ENCODE measurements at places on chromosomes 2 and 18. TPM values are rescaled to one million over a fixed set of nuclear protein-coding genes. Genes with fewer than 3 reads are reported as not detected.

DNA sequence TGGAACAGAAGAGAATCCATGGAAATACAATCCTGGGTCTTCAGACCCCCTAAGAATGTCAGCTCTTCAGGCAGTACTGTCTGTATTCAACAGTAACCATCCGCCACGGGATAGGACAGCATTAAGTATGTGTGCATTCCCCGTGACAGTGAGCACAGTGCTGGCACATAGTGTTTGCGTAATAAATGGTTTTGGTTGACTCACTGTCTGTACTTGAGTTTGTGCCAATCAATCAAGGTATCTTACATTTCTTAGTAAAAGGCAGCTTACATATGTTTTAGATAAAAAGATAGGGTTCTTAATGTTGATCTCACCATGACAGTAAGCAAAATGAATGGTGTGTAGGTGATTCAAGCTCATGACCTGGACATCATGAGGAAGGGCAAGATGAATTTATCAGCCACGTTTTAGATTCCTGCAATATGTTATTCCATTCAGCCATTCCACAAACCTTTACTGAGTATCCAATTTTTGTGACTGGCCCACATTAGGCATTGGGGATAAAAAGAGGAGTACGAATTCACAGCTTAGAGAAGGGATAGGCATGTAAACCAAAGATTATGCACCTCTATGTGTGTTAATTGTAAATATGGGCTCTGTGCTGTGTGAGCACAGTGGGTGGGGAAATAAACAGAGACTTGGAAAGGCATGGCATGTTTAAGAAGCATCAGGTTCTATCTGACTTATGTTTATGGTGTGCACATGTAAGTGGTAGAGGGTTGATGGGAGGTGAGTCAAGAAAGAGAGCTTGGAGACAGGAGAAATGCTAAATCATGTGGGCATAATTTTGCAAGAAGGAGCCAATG lies 258.8 kb downstream of the SLC8A1 start:
- DNase-seq, result no peak

DNA sequence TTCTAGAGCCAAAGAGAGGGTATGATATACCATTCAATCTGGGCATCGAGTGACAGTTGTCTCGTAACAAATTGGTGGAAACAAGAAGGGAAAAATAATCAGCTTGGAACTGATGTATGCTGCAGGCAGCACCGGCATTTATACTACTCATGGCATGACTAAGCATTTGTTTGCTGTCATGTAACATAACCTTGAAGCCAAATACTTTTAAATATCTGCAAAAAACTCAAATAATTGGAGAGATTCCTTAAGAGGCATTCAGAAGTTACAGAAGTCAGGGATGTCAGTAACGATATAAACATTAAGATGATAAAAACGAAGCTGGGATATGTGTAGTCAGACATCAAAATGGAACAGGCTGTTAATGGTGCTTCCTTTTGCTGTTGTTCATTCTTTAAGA lies 157.3 kb upstream of the MMADHC start:
- no peak for DNase-seq

- DNase-seq, result no peak
Observed at GRCh38 chr2:128279009-128279408, 39.7 kb downstream of the HS6ST1 start.

TLX2 gene
- total RNA-seq, result 0.19 TPM

GRCh38 chr2:192381082-192381481 lies 186.3 kb upstream of the TMEFF2 start:
- no peak for DNase-seq

KIF5C gene
- 26.8 TPM for total RNA-seq

GRCh38 chr2:232674491-232674890 lies 22.6 kb upstream of the GIGYF2 start:
- no peak for DNase-seq

GRCh38 chr2:235148201-235149170 lies 196.7 kb downstream of the SH3BP4 start:
- DNase-seq, result no peak

IL36RN gene
- total RNA-seq, result not detected

- no peak for DNase-seq
Observed at GRCh38 chr2:53312181-53312580, 455.4 kb upstream of the CHAC2 start.

APCDD1 gene
- total RNA-seq, result not detected

DNA sequence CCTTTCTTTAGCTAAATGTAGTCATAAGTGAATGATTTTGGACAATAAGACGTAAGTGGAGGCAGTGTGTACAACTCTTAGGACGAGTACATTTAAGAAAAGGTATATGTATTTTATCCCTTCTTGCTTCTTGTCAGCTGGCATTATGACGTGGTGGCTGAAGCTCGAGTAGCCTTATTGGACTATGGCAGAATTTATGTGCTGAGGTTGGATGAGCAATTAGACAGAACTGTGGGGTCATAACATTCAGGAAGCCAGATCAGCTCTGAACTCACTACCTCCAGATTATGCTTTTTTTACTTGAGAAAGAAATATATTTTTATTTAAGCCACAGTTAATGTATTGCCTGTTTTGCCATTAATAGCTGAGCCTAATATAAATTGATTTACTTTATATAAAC lies 661.5 kb downstream of the ERBB4 start:
- no peak for DNase-seq

DNA sequence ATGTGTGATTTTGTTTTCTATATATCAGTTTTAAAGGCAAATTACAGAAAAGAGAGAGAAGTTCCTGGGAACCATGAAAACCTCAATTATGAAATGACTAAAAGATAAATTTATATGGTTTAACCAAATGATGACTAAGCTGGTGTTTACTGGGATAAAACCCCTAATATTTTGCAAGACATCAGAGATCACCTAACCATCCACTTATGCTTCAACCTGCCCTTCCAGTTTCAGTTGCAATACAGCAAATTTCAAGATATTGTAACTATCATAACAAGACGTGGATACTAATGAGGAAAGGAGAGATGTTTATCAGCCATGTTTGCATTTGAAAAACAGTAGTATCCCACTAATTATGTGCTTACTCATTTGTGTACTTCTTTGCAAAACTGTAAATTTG lies 108.2 kb downstream of the GAREM1 start:
- DNase-seq, result no peak

PSTPIP2 gene
- 2.9 TPM for total RNA-seq

DNA sequence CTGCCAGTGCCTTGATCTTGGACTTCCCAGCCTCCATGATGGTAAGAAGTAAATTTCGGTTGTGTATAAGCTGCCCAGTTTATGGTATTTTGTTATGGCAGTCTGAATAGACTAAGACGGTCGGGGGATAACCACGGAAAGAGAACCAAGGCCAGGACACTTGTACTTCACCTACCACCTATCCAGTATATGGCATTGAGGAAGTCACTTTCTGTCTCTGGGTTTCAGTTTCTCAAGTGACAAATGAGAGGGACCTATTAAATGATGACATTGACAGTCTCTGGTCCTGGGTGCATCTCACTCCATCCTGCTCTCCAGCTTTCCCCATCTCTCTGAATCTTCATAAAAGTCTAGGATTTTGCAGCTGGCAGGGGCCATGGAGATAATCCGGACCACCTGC lies 183.8 kb upstream of the MSH6 start:
- no peak for DNase-seq

RGPD3 gene
- total RNA-seq, result not detected

DNA sequence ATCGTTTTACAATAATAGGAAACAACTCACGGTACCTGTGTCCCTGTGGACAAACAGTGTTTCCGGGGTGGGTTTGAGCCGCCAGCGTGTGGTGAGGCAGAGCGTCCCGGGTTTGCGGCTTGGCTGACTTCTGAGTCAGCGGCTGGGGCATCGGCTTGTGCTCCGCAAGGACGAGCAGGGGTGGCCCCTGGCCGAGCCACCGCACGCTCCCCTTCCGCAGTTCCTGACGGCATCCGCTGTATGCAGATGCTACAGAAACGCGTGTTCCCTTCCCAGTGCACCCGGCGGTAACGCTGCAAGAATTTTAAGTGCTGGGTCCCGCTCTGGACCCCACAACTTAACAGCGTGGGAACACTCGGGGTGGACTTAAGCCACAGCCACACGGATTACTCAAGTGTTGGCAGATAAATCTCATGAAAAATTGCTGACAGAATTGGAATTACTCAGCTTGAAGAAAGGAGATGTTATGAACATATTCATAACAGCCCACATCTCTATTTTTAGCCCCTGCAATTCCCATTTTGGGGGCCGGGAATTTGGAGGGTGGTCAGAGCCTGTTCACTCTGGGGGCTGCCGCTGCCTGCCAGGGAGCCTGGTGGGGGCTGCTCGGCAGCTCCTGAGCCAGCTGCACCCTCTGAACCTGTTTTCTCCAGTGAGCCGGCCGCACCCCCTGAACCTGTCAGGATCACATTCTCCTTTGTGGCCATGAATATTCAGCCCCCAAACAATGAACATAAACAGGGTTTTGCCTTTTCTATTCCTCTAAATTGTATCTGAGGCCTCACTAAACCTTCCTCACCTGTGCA lies 12.6 kb upstream of the KCNG2 start:
- no peak for DNase-seq

REG3A gene
- not detected for total RNA-seq

- DNase-seq, result no peak
Observed at GRCh38 chr2:145199827-145200706, 680.1 kb upstream of the ZEB2 start.

- no peak for DNase-seq
Observed at GRCh38 chr2:204948024-204948763, 402.9 kb downstream of the PARD3B start.

GRCh38 chr18:45690975-45691815 lies 32.8 kb upstream of the SLC14A1 start:
- DNase-seq, result no peak

- DNase-seq, result no peak
Observed at GRCh38 chr18:2970772-2971659, 41.9 kb downstream of the LPIN2 start.

GRCh38 chr18:79677221-79677620 lies 2.4 kb upstream of the CTDP1 start:
- DNase-seq, result no peak

- DNase-seq, result no peak
Observed at GRCh38 chr2:235922839-235923238, 245.3 kb downstream of the GBX2 start.

GRCh38 chr2:177036747-177037146 lies 175.8 kb upstream of the HNRNPA3 start:
- DNase-seq, result no peak

- DNase-seq, result no peak
Observed at GRCh38 chr2:128290356-128290755, 28.3 kb downstream of the HS6ST1 start.

GAREM1 gene
- not detected for total RNA-seq

FER1L5 gene
- not detected for total RNA-seq

GRCh38 chr2:160303527-160303926 lies 103.5 kb upstream of the ITGB6 start:
- DNase-seq, result no peak

- DNase-seq, result no peak
Observed at GRCh38 chr18:59876310-59876626, 23.5 kb upstream of the PMAIP1 start.

- DNase-seq, result no peak
Observed at GRCh38 chr2:32423536-32423935, 66.7 kb downstream of the BIRC6 start.

GRCh38 chr2:85436836-85437487 lies 18.4 kb downstream of the SH2D6 start:
- no peak for DNase-seq

DNA sequence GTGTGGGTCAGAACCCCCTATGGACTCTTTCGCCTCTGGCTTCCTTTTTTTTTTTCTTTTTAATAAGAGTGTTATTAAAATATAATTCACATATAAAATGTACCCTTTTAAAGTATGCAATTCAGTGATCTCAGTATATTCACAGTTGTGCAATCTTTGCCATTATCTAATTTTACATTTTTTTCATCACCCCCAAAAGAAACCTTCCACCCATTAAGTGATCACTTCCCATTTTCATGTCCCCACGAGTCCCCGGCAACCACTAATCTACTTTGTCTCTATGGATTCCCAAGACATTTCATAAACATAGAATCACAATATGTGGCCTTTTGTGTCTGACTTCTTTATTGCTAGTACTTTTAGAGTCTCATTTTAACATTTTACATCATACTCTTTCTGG lies 38.7 kb upstream of the ANXA4 start:
- DNase-seq, result no peak

DNA sequence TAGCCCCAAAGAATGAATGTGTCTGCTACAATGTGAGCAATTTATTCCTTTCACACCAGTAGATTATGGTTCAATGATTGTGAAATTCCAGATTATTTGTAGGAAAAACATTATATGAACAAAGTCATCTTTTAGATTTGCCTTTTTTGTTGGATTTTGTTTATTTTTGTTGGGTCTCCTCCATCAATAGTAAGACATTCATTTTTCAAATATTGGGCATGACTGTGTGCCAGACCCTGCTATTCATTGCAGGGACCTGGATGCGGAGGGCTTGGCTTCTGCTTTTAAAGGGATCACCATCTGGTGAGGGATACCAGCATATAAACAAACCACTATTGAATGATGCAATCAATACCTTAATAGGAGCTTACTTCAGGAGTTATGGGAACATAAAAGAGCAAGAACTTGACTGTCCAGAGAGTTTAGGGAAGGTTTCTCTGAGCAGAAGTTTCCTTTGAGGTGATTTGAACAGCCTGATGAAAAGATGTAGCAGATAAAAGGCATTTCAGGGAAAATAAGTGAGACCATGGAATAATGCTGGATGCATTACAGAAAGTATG lies 486.7 kb downstream of the EPHA4 start:
- no peak for DNase-seq

GRCh38 chr2:83368916-83369315 lies 1090.2 kb downstream of the SUCLG1 start:
- no peak for DNase-seq

DNA sequence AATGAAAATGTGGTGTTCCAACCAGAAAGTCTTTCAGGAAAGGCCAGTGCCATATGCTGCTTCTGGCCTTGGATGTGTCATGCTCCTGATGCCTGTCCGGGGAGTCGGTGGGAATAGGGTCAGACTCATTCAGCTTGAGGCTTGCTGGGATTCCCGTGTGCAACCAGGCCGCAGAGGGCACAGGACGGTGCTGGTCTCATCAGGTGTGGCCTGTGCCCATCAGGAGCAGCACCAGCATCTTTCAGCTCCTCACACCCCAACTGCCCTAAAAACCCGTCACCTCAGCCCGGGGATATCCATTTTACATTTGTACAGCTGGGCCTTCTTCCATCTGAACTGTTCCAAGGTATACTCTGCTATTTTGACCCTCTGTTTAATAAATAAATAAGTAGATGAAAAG lies 13.3 kb upstream of the CNNM3 start:
- no peak for DNase-seq

DNA sequence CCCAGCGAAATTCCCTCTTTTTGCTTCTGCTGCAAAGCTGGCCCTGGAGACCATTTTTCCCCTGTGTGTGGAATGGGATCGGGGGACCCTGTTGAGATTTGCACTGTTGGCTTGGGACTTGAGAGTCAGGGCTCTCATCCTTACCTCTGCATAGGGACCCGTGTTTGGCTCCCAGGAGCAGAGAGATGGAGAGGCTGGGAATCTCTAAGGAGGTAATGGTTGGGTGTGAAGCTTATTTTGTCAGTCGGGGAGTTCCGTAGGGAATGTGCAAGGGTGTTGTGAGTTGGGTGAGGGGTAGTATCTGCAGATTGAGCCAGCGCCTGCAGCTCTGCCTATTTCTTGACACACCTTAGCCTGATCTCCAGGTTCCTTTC lies 4.5 kb downstream of the GATA6 start:
- DNase-seq, result no peak

POTEF gene
- total RNA-seq, result not detected
